ENCODE measurements at places on chromosomes 11 and 22.

GRCh38 chr22:48432781-48433518 is 1394.7 kb downstream of the BRD1 start:
- DNase-seq = no peak

DNA sequence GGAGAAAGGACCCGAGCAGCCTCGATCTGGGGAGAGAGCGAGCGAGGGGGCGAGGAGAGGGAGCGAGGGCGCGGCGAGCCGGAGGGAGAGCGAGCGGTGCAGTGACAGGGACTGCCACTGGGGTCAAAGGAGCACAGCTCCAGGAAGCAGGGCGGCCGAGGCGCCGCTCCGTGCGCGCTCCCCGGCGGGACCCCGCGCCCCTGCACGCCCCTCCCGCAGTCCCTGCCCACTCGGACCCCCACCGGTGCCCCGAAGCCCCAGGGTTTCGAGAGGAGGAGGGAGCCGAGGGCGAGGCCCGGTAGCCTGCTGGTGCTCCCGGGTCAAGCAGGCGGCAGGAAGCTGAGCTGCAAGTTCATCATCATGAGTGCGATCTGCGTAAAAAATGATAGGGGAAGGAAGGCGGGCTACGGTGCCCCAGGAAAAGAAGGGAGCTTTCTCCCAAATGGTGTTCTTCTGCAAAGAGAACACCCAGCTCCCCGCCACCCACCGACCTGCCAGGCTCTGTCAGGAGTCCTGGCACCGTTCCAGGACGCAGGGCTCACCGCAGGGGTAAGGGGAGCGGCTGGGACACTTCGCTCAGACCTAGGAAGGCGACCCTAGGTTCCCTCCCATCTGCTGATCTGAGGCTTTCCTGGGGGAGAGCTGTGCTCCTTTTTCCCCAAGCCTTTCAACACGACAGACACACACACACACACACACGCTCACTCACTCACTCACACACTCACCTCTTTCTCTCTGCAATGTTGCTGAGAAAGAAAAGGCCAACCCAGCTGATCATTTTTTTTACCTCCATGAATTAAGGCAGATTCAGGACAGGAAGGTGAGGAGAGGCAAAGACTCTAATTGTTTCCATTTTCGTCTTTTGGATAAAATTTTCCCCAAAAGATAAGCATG is at the start of gene MPPED2:
Gene MPPED2, minus strand, starts transcription at position 103 of the 894 bp plus-strand sequence. CDS start 5,980 bp downstream, outside the sequence.
- DNase-seq = no peak

GRCh38 chr11:71180694-71181470 is 71.5 kb downstream of the SHANK2 start:
- no peak for DNase-seq

DNA sequence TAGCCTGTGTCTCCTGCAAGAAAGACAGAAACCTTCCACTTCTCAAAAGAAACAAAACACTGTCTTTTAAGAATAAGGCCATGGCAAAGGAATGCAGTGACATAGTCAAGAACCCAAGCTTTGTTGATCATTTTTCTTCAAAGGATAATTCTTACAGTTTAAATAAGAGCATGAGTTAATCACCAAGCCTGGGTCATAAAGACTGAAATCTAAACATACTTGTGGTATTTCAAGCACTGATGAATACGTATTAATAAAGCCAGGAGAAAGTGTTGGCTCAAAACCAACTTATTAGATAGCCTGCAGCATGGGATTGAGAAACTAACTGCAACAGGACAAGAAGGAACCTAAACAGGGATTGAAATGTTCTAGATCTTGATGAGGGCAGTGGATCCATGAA is 143.3 kb upstream of the MTNR1B start:
- no peak for DNase-seq

- DNase-seq = no peak
These were observed 16.4 kb upstream of the OR6X1 start for GRCh38 chr11:123770712-123771111.

DNA sequence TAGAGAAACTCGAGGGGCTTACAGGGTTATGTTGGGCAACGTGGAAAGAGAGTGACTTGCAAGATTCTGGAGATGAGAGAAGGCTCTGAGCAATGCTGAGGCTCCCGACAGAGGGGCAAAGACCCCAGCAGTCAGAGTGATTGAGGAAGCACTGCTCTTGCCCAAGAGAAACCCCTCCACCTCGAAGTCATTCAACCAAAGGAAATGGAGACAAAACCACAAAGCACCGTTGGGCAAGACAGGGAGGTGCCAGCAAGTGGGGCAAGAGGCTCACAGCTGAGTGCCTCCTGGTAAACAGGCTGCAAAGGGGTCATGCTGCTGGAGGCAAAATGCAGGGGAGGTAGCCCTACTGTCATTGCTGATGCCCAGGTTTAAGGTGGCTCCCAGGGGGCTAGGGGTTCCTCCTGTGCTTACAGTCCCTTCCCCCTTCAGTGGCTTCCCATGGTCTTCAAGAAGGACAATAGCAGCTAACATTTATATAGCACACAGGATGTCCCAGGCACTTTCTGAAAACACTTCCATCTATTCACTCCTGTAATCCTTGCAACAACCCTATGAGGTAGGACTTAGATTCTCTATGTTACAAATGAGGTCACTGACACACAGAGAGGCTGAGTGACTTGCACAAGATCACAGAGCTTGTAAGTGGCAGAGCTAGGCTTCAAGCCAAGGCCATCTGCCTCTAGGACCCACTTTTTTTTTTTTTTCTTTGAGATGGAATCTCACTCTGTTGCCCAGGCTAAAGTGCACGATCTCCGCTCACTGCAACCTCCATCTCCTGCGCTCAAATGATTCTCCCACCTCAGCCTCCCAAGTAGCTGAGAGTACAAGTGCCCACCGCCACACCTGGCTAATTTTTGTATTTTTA is 18.1 kb upstream of the MYH9 start:
- peak; percentile 28 for DNase-seq

DNA sequence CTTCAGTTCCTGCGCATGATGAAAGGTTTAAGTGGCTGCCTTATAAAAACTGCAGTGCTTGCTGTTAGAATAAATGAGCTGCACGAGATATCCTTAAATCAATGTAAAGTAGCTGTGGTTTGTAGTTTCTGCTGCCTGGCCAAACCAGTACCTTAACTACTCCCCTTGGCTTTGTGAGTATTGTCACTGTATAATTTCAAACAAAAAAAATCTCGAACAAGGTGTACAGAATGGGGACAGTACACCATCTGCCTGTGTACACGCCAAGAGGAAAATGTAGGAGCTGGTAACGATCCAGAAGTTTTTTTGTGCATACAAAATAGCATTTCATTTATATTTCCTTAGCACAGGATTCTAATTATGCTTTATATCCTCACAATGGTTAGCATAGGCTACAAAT is 20.6 kb upstream of the NDUFC2 start:
- DNase-seq = no peak

Measured in stimulated activated CD8-positive, alpha-beta memory T cell treated with anti-CD3 and anti-CD28 coated beads, Interleukin-2, amount 100 ng/mL, for 48 hours (primary cell).